ENCODE measurements at places on chromosomes 1 and 21. TPM values are rescaled to one million over a fixed set of nuclear protein-coding genes. Genes with fewer than 3 reads are reported as not detected.

GRCh38 chr1:46181343-46182260, 5.3 kb upstream of the P3R3URF start:
- DNase-seq, result no peak

DNA sequence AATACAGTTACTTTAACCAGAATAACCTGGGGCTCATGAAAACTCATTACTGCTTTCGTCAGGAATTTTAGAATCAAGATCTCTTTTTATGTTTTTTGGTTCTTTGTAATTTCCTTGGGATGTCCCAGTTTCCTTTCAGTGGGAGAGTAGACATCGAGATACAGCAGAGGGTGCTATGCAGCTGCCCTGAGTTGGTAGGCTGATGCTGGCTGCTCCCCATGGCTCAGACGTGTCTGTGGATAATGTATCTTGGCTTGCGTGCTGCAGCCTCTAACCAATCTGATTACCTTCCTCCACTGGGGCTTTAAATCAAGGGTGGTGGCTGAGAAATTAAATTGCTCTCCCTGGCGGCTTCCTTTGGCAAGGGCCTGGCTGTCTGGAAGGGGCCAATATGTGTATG, 253.7 kb downstream of the CACNA1E start:
- no peak for DNase-seq

- no peak for DNase-seq
These were observed 160.1 kb upstream of the PKN2 start for GRCh38 chr1:88523854-88524528.

- no peak for DNase-seq
These were observed 31.3 kb upstream of the ACTRT2 start for GRCh38 chr1:2989976-2990375.

The CDCA8 gene
- total RNA-seq, result 2.2 TPM

GRCh38 chr1:27469334-27469733, 20.6 kb downstream of the WASF2 start:
- DNase-seq, result no peak

The MPL gene
- 0.09 TPM for total RNA-seq

The PGLYRP3 gene
- total RNA-seq, result not detected

The HES2 gene
- not detected for total RNA-seq

DNA sequence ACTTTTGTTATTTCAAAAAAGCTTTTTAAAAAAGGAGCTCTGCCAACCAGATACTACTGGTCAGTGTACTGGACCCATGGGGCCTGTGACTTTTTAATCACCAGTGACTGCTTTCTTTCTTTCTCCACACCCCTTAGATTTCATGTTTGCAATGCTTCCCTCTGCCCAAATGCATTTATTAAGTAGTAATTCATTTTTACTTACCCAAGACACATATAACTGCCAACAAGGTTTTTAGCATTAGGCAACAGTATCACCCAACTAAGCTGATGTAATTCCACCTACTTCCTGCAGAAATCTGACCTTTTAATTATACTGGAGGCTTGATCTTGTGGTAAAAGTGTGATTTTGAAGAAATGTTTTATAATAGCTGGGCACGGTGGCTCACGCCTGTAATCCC, 12.5 kb downstream of the MECR start:
- DNase-seq, result no peak

DNA sequence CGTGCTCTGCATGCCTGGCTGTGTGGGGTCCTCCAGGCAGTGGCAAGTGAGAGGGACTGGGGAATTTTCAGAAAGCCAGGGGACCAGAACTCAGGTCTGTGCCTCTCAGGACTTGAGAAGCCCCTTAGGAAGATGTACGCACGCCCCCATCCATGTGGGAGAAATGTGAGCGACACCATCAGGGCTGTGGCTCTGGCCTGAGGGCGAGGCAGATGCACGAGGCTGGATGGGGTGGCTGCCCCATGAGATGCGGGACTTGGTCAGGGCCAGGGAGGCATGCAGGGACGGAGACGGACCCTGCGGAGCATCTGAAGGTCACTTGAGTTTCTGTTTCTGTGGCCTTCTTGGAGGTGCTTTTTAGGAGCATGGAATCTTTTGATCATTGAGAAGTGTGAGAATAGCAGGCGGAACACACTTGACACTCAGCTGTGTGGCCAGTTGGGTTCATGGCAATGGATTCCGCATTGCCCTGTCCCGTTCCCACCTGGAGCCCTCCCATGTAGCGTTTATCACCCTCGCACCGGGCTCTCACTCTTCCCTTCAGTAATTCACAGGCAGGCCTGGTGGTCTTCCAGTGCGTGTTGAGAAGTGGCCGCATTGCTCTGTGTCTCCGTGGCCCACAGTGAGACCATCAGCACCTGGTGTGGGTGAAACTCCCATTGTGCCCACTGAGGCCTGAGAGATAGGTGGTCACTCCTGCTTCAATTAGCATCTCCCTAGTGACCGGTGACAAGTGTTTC, 30.7 kb upstream of the ACTRT2 start:
- no peak for DNase-seq

The RBM11 gene
- total RNA-seq, result 0.13 TPM

DNA sequence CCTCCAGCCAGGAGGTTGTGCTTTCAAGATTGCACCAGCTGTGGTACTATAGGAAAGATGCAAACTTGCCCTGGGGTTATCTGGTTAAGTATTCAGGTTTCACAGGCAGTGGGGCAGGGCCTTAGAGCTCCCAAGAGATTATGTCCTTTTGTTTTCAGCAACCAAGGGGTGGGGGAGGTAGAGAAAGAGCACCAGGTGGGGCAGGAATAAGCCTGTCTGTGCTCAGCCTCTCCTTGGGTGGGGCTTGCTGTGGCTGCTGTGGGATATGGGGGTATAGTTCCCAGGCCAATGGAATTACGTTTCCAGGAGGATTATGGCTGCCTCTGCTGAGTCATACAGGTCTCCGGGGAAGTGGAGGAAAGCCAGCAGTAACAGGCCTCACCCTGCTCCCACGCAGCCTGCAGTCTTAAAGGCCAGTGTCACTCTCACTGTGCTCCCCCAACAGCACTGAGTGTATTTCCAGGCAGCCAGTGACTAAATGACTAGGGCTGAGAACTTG, 508.6 kb downstream of the RWDD3 start:
- peak; percentile 50 for DNase-seq

The NKAIN1 gene
- total RNA-seq, result 1.3 TPM

- DNase-seq, result no peak
These were observed 390.2 kb upstream of the POU3F1 start for GRCh38 chr1:38436749-38437148.

GRCh38 chr21:41432562-41433460, 6.8 kb downstream of the MX1 start:
- DNase-seq, result no peak

- DNase-seq, result peak; percentile 59
These were observed 48.7 kb downstream of the RAP1GAP start for GRCh38 chr1:21620496-21620895.

DNA sequence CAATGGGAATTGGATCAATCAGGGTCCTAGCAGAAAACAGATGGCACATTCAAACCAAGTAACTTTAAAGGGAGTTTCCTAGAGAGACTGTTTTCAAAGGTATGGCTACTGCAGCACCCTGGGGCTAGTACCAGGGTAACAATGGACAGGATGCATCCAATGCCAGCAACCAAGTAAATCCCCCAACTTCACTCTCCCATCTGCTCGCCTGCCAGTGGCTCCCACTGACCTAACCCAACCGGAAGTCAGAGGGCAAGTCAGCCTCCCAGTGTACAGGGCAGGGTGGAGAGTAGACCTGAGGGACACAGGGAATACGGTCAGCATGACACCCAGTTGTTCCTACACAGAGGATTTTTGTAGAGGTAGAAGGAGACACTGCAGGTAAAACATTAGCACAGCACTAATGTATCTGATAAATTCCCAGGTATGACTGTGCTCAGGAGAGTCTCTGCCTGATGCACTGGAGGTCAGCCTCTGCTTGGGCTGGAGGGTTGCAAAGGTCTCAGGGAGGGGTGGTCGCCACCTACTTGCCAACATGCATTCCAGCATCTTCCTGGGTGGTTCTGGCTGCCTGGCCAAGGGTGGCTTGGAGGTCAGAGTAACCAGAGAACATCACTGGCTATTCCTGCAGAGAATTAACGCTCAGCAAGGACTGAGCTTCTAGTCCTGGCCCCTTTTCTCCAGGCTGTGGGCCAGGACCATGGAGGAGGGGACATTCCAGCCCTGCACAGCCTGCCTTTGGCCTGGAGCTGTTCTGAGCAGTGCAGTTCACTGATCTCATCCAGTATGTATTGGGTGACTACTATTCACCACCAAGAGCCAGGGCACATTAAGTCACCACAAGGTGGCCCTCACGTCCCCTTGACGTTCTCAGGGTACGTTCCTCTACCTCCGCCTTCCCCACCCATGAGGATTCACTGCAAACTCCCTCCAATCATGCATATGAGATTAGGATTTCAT, 5.1 kb upstream of the GJA4 start:
- peak; percentile 20 for DNase-seq

The TMEM125 gene
- total RNA-seq, result not detected

The PADI3 gene
- not detected for total RNA-seq

The SRGAP2B gene
- 26.2 TPM for total RNA-seq

DNA sequence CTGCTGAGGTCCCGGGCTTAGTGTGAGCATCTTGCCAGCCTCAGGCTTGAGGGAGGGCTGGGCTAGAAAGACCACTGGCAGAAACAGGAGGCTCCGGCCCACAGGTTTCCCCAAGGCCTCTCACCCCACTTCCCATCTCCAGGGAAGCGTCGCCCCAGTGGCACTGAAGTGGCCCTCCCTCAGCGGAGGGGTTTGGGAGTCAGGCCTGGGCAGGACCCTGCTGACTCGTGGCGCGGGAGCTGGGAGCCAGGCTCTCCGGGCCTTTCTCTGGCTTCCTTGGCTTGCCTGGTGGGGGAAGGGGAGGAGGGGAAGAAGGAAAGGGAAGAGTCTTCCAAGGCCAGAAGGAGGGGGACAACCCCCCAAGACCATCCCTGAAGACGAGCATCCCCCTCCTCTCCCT, 7.2 kb upstream of the HTR6 start:
- no peak for DNase-seq

The PRPF38B gene
- 13.7 TPM for total RNA-seq

The TBX15 gene
- total RNA-seq, result 41.4 TPM

DNA sequence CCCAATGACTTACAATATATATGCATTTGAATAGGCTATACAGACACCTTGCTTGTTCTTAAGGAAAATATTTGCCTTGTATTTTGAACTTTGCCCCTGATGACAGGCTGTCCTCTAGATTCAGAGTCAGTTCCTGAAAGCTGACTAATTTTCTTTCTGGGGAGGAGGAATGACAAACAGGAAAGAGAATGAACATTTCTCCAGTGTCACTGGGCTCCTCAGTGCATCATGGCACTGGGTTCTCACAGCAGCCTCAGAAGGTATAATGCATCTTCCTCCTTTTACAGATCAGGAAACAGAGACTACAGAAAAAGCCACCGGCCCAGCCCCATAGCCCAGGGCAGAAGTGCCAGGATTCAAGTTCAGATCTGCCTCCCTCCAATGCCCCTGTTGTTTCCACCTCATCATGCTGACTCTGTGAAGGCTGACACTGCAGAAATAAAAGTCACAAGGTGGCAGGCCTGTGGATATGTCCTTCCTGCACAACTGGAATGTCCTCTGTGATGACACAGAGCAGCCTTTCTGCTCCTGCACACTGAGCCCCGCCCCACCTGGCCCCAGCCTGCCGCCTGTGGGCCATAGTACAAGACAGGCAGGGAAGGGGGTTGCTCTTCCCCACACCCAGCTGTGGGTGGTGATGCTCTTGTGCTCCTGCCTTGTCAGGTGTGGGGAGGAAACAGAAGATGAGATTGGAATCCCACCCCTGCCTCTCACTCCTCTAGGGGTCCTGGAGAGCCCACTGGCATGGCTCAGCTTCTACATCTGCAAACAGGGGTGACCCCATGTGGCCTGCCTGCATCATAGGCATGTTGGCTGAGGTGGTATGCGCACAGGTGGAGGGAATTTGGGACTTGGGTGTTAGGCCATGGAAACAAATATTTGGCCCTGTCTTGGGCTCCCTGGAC, 6.4 kb downstream of the TTC22 start:
- no peak for DNase-seq

- no peak for DNase-seq
These were observed 8.9 kb downstream of the DENND2D start for GRCh38 chr1:111191496-111191895.

- no peak for DNase-seq
These were observed 12.2 kb upstream of the PGLYRP3 start for GRCh38 chr1:153324912-153325311.

GRCh38 chr21:28090546-28090945, 902.1 kb downstream of the LTN1 start:
- no peak for DNase-seq

GRCh38 chr21:35504277-35504676, 455.2 kb upstream of the RUNX1 start:
- no peak for DNase-seq

DNA sequence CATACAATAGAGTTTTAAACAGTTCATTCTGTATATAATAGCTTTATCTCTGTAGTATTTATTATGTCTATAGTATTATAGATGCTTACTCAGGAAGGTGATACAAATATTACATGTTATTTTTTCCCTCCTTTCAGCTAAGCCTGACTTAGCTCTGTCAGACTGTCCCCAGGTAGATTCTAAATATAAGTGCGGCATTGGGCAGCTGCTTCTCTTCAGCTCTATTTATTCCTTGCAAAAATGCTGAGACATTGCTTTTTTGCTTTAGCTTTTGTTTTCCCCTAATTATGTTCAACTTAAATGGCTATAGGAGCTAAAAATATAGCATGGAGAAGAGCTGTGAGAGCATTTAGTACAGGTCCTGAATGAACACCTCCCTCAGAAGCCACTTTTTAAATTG, 203.2 kb upstream of the BEND5 start:
- no peak for DNase-seq

DNA sequence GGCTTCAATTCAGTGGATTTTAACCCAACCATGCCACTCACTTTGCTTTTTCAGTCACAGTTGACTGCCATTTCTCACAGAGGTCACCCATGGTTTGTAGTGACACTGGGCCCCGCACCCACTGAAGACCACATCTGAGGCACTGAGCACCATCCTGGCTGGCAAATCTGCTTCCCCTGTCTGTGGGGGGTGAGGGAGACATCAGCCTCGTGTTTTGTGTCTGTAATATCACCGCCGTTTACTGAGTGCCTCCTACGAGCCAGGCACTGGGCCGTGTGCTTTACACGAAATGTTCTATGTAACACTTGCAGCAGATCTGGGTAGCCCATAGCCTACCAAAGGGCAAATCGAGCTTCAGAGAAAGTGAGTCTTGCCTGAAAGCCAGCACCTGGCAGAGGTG, 161.8 kb downstream of the PGBD5 start:
- DNase-seq, result no peak

DNA sequence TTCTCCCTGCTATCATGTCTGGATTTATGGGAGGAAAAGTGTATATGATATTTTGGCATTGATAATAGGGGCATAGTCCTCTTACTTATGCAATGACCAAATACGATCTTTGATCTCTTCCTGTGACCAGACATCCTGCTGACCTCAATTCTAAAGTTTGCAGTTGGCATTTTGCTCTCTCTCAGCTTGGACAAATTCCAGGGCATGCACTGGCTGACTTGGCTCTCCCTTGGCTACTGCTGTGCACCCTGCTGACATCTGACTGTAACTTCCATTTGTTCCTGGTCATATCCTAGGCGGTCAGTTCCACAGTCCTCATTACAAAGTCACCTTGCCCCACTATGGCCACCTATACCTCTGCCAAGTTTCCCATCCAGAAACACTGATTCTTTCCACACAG, 380.7 kb upstream of the NR5A2 start:
- peak; percentile 31 for DNase-seq

Measured in muscle of leg (tissue), 16 donors.